Urinary bladder (tissue), 4 donors: ENCODE measurements at places on chromosomes 5 and 9. TPM values are rescaled to one million over a fixed set of nuclear protein-coding genes. Genes with fewer than 3 reads are reported as not detected.

Gene FOXD4L5
- polyA plus RNA-seq, result not detected

Gene CSF1R
- 15.8 TPM for polyA plus RNA-seq

Gene IL33
- polyA plus RNA-seq, result 45.0 TPM

Gene CNTFR
- 11.5 TPM for polyA plus RNA-seq

Gene GBGT1
- 14.2 TPM for polyA plus RNA-seq

Gene SPINK6
- polyA plus RNA-seq, result not detected

Gene PCDHGB4
- 2.4 TPM for polyA plus RNA-seq

Gene ENHO
- 1.8 TPM for polyA plus RNA-seq

Gene PTGDS
- 71.8 TPM for polyA plus RNA-seq

Gene TMC1
- 0.66 TPM for polyA plus RNA-seq

Gene FBN2
- 0.62 TPM for polyA plus RNA-seq

Gene RXRA
- 70.6 TPM for polyA plus RNA-seq

Gene CCDC152
- 2.1 TPM for polyA plus RNA-seq

Gene PCDHGA7
- 1.9 TPM for polyA plus RNA-seq

Gene SAPCD2
- polyA plus RNA-seq, result 0.63 TPM

Gene SLC27A6
- 3.9 TPM for polyA plus RNA-seq

Gene ALDOB
- 1.2 TPM for polyA plus RNA-seq

Gene SPATA9
- 0.29 TPM for polyA plus RNA-seq

Gene SLC36A3
- not detected for polyA plus RNA-seq

Gene HMMR
- 0.67 TPM for polyA plus RNA-seq

Gene PCDHGB3
- 1.4 TPM for polyA plus RNA-seq

Gene PAEP
- polyA plus RNA-seq, result not detected

Gene DOLPP1
- polyA plus RNA-seq, result 10.5 TPM

Gene SMIM33
- polyA plus RNA-seq, result not detected

Gene PLAC8L1
- 0.27 TPM for polyA plus RNA-seq

Gene PCDHB2
- 3.4 TPM for polyA plus RNA-seq

Gene CDC20B
- polyA plus RNA-seq, result not detected

Gene TXNDC8
- polyA plus RNA-seq, result not detected

Gene LYSMD3
- polyA plus RNA-seq, result 10.3 TPM

Gene RGS3
- polyA plus RNA-seq, result 28.5 TPM

Gene WDR41
- polyA plus RNA-seq, result 21.2 TPM

Gene TRIM23
- 10.8 TPM for polyA plus RNA-seq

Gene DNAJC21
- polyA plus RNA-seq, result 38.1 TPM

Gene NME5
- polyA plus RNA-seq, result 1.7 TPM

Gene FAM120A
- polyA plus RNA-seq, result 67.9 TPM

Gene IFNK
- not detected for polyA plus RNA-seq

Gene GGTA1
- 5.1 TPM for polyA plus RNA-seq

Gene CDH9
- polyA plus RNA-seq, result not detected

Gene GCNT4
- polyA plus RNA-seq, result 3.2 TPM

Gene CNTNAP3B
- polyA plus RNA-seq, result 14.0 TPM

Gene GARIN3
- not detected for polyA plus RNA-seq

Gene MPDZ
- 31.6 TPM for polyA plus RNA-seq

Gene HTR1A
- not detected for polyA plus RNA-seq

Gene PPP1R26
- 14.1 TPM for polyA plus RNA-seq

Gene C9
- 0.47 TPM for polyA plus RNA-seq

Gene AGXT2
- polyA plus RNA-seq, result 0.05 TPM

Gene SHISAL2B
- not detected for polyA plus RNA-seq

Gene LPCAT1
- 32.9 TPM for polyA plus RNA-seq

Gene PCDHGC4
- polyA plus RNA-seq, result 0.23 TPM

Gene KIAA1958
- polyA plus RNA-seq, result 1.3 TPM

Gene OGN
- polyA plus RNA-seq, result 19.5 TPM

Gene CDX1
- polyA plus RNA-seq, result not detected

Gene NR5A1
- not detected for polyA plus RNA-seq

Gene FOXD4L4
- polyA plus RNA-seq, result not detected

Gene SPINK7
- not detected for polyA plus RNA-seq

Gene HSPA5
- 132 TPM for polyA plus RNA-seq

Gene PCDHGB6
- 5.0 TPM for polyA plus RNA-seq

Gene ZNF782
- polyA plus RNA-seq, result 2.4 TPM

Gene WDR38
- polyA plus RNA-seq, result not detected

Gene BTNL9
- polyA plus RNA-seq, result 11.9 TPM
